Activated CD4-positive, CD25-positive, alpha-beta regulatory T cell treated with anti-CD3 and anti-CD28 coated beads, Interleukin-2, amount 50 U/mL, for 72 hours (primary cell): ENCODE measurements at places on chromosomes 6 and 20.
A peak's percentile ranks its signal among the peaks of the same experiment; 100 is the strongest.

DNA sequence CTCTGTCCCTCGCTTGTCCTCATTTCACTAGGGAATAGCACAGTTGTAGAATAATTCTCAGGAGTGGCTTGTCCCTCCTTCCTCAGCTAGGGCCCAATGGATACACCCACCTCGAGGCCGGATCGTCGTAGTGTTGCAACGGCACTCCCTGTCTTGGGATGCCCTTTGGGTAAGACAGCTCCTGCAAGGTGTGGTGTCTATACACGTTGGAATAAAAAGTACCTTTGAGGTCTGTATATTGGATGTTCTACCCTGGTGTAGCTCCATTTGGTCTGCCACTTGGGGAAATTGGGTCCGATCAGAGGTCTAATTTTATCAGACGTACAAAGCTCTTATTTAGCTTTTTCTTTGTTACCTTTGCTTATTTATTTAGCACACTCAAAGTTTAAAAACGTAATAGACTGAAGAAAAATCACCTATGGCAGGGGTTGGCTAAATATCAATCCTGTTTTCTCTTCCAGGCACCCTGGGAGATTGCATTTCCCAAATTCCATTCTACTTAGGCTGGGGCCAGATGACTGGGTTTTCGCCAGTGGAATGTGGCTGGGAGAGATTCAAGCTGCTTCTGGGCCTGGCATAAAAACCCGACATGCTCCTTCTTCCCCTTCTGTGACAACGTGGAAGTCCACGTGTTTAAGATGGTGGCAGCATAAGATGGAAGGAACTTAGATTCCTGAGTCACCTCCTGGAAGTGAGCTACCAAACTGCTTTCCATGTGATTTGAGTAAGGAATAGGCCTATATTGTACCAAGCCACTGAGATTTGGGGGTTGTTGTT, 82.3 kb upstream of the CD83 start:
- no peak for DNase-seq

DNA sequence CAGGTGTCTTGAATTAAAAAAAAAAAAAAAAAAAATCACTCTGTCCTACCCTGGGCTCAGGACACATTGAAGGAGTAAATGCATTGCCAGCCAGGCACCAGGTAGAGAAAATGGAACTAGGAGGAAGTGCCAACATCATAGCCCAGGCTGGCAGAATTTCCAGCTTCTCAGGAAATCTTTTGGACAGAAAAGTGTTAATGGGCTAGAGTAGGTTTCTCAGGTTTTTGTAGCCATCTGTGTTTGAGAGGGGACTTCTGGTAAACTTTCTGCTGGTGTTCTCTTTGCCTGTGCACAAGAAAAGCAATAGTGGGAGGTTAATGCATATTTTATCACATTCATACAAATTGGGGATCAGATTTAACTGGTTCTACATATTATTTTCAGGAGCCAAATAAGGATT, 678.3 kb upstream of the NRSN1 start:
- DNase-seq: no peak

DNA sequence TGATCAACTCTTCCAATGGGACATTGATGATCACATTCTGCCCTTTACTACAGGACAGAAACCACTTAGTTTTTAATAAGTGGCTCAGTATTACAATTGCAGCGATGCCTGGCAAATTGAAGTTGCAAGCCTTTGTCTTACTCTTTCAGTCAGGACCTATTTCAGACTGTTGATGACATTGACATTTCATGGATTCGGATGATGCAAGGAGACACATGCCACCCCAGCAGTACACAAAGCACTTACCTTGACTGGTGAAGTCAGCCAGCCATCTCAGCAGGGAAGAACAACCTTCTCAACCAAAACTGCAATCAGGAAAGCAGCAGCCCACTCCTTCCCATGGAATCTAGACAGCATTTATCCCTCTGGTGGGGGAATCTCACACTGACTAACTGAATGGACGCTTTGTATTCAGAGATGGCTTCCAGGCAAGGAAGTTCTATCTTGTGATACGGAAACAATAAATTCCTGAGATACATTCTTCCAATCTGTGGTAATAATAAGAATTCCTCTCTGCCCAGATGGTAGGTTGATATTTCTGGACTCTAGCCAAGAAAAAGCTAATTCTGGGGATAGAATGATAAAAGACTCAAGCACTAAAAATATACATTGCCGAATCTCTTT, 24.8 kb downstream of the NFYA start:
- no peak for DNase-seq

GRCh38 chr20:38770970-38771369, 22.7 kb downstream of the ACTR5 start:
- no peak for DNase-seq

GRCh38 chr6:126526547-126526946, 186.6 kb downstream of the CENPW start:
- DNase-seq: no peak

DNA sequence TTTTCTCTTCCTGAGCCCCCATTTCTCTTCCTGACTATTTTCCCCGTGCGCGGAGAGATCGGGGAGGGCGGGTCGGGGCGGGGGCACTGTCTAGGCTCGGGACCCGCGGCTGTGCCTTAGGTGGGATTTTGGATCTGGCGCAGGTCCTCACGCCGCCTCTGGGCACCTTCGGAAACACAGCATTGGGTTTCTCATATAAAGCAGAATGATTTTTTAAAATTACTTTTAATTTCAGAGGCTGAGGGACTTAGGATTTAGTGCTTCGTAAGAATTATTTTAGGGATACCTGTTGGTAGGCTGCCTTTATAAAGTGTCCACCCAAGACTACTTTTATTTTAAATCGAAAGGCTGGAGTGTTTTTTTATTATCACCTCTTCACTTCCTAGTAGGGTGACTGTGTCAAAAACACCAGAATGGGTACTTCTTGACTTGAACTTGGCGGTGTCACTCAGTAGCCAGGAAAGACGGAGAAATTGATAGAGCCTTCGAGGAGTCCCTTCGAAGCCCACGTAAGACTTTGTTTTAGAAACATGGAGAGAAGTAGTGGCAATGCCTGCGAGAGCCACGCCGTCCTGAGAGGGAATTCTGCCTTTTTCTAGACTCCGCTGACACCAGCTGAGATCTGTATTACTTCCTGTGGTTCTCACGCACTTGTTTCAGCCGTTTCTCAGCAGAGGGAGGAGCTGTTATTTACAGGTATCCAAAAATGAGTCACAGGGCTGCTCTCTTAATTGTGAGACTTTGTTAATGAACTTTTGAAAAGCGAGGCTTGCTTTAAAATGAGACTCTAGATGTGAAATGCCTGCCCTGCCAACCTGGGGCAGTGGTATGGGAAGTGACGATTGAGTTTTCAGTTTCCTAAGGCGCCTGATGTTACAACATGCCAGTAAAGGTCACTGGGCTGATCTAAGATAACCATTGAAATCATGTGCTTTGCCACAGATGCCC, 667 bp downstream of the STX11 start:
- peak; percentile 61 for DNase-seq

DNA sequence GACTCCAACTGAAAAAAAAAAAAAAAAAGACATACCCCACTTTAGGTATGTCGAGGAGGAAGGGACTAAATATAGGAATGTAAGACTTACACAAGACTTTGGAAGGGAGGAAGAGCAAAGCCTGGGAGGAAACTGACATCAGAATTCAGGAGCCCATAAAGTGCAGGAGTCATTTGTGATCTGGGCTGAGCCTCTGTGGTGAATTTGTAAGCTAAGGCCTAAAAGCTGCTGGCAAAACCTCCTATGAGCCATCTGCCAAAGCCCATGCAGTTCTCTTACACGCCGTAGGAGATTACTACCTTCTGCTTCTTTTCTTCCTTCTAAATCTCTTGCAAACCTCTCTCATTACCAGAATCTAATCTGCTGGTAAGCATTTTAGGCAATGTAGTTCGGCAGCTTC, 52.0 kb upstream of the THEMIS start:
- no peak for DNase-seq

DNA sequence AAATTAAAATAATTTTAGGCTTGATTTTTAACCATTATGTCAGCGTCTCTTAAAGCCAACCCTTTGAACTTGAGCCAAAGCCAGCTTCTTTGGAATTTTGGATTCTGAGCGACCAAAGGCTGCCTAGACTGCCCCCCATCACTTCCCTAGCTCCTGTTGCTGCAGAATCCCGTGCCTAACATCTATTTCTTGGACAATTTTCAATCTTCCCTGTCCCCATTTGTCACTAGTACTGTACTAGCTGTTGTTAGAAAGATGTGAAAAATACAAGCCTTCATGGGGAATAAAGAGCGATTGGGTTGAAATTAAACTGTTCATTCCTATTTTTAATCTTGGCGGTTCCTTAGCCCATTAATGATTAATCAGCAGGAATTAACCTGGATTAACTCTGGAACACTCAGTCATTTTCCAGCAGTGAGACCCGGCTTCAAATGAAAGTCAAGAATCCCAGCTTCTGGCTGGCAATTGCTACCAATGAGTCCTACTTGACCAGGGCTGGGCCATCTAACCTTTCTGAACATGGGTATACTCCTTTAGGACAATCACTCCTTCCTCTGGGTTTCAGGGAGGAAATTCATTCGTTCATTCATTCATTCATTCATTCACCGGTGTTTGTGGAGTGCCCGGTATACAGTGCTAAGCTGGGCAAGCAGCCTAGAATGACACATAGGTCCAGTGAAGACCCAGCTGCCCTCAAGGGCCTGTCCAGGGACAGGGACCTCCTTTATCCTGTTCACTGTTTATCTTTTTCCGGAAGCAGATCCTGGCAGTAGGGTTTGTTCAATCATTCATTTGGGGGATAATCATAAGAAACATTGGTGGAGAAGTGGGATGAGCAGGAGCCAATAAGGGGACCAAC, 1.4 kb upstream of the RRBP1 start:
- no peak for DNase-seq

GRCh38 chr6:166244353-166245045, 63.7 kb downstream of the PRR18 start:
- no peak for DNase-seq
